ENCODE measurements at places on chromosomes 2 and 18. TPM values are rescaled to one million over a fixed set of nuclear protein-coding genes. Genes with fewer than 3 reads are reported as not detected.

The HRH4 gene
- polyA plus RNA-seq = not detected

DNA sequence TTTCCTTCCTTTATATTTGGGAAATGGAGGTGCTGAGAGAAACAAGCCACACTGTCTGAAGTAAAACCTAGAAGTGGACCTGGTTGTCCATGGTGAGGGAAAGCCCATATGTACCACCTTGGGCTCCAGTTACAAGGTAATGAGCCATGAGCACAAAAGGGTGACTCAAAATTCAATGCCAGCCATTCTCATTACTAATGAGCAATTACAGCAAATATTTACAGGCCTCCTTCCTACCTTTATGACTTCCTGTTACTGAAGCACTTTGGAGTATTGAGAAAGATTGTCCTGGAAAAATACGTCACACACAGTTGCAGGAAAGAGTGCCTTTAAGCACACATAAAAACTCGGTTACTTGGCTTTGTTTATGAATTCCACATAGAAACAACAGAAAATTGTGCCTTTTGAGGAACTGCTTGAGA is 9.1 kb downstream of the EPAS1 start:
- no peak for DNase-seq

DNA sequence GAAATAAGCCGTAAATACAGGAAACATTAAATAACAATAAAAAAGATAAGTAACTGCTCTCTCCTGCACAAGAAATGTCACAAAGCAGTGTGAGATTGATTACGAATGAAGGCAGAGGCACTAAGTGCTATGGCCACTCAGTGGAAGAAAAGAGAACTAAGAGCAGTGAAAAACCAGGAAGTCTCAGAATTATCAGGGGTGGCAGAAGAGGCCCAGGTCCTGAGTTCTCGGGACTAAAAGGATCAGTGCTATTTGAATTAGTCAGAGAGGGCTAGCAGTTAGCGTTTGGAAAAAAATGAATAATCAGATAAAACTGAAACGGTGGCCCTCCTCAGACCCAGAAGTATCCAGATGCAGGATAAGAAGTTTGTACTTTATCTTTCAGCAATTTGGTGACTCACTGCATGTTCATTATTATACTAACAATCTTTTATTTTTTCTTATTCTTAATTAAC is 367.1 kb downstream of the ZEB2 start:
- DNase-seq = no peak

DNA sequence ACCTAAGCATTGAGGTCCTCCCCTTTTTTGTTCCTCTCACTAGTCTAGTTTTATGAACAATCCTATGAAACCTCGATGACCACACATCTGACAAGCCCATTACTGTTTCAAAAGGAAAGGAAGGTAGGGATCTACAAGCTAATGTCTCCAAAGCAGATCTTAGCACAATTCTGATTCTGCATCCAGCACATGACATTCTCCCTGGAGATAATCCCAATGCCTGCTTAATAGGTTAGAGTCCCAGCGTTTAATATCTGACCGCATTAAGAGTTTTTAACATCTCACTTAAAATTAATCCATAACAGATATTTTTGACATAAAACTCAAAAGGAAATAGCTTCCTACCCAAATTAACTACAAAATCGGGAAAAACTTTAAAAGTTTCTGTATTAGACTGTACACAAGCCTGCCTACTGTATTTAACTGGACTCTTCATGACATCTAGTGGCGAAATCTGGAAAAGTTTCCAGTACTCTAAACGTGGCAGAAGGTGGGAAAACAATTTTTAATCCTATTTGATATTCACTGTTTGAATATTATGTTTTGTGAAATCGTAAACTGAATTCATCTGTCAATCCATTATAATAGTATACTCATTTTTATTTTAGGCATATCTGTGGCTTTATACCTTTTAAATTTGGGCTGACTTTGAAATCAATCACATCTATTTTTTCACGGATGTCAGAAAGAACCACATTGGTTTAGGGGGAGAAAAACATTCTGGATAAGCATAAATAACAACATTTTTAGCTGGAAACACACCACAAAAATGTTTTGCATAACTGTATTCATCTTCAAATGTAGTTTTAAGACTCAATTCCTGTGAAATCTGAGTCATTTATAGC is 62.4 kb downstream of the TXNL1 start:
- DNase-seq = peak; percentile 67

DNA sequence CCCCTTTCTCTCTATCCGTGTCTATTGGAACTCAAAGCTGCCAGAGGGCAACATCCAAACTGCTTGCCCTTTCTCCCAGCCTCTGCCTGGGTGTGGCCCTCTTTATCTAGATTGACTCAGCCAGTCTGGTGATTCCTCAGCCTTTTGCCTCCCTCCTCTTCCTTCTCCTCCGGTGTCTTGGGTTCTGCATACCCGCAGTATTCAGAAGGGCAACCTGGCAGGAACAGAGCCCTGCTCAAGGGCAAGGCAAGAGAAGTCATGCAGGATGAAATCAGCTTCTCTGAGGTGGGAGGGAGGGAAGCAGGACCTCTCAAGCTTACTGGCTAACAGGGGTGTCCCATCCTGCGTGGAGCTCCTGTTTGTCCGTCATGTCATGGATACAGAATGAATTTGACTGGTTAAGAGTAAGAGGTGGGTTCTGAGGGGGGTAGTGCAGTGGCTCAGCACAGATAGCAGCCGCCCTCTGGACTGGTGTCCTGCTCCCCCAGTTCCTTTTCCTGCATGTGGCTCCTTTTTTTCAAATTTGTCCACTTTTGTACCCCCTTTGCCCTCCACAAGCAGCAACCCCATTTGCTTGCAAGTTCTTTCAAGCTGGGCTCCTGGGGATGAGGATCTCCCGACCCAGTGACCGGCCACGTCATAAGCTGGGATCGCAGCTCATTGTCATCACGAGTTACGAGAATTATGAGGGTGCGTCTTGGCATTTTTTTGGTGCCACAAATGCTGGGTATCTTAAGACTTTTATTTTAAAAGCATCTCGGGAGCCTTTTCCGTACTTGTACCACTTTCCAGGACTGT is 154.1 kb downstream of the FHOD3 start:
- DNase-seq = no peak

The SIX3 gene
- 0.67 TPM for polyA plus RNA-seq

The C1QL2 gene
- polyA plus RNA-seq = not detected

DNA sequence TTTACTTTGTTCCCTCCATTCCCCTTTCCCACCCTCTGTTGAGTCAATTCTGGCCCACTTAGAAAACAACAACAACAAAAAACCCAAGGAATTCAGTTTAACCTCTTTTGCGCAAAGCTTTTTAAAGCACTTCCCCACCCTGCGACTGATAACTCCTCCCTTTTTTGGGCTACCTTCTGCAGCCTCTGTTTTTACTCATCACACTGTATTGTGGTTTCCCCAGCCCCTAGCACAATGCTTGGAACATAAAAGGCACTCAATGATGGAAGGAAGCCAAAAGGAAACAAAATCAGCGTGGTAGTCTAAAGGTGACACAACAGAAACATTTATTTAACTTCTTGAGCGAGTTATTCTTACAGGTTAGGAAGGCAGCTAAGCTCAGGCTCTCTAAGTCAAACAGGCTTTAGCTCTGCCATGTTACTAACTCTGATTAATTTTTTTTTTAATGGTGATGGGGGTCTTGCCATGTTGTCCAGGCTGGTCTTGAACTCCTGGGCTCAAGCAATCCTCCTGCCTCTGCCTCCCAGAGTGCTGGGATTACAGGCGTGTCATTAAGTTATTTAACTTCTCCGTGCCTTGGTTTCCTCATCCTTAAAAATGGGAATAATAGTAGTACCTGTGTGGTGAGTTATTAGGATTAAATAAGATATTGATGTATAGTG is 1.3 kb downstream of the CEP68 start:
- no peak for DNase-seq

Measured in SK-N-SH (cell line).